ENCODE measurements at places on chromosomes 7 and 10.

GRCh38 chr10:22475651-22476600 lies 130.6 kb downstream of the SPAG6 start:
- DNase-seq = no peak

DNA sequence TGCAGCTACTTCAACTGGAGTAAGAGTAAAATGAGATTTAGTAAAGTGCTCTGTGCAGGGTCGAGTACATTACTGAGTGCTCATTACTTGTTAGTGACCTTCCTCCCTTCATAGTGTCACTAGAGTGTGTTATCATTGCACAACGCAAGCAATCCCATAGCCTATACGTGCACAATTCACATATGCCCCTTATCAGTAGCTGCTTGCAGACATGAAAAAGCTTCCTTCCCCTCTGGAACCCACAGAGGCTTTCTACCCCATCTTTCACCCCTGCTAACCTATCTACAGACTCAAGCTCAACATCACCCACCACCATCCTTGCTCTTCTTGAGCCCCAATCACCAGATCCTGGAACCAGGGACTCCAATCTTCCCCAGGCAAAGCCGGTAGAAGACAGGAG lies 59.3 kb downstream of the C7orf25 start:
- DNase-seq = no peak

GRCh38 chr7:107076781-107077698 lies 32.5 kb downstream of the PRKAR2B start:
- DNase-seq = no peak

DNA sequence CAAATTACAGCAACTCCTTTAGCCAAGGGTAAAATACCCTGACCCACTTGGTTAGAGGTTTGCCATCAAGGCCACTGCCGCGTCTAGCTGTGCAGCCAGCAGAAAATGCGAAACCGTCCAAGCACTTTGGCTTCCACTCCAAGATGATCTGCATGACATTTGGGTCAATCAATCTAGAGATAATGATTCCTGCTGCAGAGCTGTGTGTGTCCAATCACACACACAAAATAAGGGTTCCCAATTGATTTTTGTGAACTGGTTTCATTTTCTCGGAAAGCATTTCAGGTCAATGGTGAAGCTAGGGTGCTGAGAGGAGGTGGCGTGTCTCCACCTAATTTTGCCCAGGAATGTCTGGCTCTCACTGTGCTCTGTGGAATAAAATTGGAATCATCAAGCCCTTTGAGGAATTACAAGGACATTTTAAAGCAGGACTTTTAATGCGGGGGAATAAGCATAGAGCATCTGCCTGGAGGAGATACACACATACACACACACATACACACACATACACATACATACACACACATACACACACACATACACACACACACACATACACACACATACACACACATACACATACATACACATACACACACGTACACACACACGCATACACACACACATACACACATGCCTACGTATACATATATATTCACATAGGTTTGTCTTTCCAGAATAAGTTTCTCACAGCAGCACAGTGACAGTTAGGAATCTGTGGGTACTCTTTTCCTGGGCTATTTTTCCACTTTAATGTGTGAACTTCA lies 59.5 kb downstream of the ACADSB start:
- no peak for DNase-seq

- peak; percentile 89 for DNase-seq
Measured at GRCh38 chr7:73623798-73624668, at the start of gene MLXIPL. TSS of gene MLXIPL (minus strand) at chr7:73624522. CDS start at chr7:73624492, 30 bp downstream.

- DNase-seq = no peak
Measured at GRCh38 chr10:48509974-48510692, 94.7 kb downstream of the ARHGAP22 start.

DNA sequence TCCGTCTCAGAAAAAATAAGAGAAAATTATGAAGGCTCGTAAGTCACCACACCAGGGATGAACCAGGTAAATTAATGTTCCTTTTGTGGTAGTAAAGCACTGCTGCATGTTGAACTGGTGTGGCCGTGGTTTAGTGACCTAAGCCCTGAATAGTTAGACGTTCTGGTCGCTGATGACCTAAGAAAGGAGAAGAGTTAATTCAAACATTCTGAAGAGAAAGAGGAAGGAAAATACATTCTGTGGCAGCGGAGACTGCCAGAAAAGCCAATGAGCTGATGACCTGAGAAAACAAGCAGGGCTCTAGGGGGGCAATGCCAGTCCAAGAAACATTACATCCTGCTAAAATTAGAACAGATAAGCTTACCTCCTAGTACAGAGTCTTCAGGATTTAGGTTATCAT lies 17.5 kb downstream of the DNAJC9 start:
- DNase-seq = no peak

DNA sequence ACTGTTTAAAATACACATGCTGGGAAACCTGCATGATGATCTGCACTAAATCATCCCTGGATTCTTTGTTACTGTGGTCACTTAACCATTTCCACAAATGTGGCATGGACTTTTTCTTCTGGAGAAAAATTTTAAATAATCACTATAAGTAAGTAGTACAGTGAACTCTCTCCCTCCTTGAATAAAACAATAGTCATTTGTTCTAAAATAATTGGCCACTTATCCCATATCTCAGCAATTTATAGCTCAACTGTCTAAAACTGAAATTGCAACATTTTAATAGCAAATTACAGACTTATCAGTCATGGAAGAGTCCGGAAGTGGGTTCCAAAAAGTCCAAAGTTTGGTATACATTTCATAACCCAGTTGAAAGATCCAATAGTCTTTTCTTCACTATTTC lies 90.9 kb downstream of the MTERF1 start:
- DNase-seq = no peak

DNA sequence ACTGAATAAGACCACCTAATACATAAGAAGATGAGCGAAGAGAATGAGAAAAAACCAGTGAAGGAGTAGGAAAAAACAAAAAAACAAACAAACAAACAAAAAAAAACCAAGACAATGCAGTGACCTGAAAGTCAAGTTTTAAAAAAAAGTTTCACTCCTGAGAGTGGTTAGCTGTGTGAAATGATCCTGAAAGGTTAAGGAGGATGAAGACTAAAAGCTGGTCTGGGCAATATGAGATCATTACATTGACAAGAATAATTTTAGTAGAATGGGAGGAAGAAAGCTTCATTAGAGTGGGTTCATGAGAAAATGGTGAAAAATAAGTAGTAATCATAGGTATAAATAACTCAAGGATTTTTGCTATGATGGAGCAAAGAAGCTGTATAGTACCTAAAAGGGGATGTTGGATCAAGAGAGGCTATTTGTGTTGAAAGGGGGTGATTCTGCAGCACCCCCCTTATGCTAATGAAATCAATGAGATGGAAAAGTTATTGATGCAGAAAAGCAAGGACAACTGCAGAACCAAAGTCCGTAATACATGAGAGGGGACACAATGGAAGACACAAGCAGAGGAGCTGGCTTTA lies 80.2 kb downstream of the KMT2C start:
- DNase-seq = no peak

Measured in COR-L47 (cell line).